Upper lobe of right lung (tissue), 1 donor: ENCODE measurements at places on chromosomes 5 and 9. TPM values are rescaled to one million over a fixed set of nuclear protein-coding genes. Genes with fewer than 3 reads are reported as not detected.

KCNMB1 gene
- total RNA-seq = 1.5 TPM

GRCh38 chr9:137255448-137256114 lies 454 bp downstream of the NELFB start:
- DNase-seq = peak; percentile 86

DNA sequence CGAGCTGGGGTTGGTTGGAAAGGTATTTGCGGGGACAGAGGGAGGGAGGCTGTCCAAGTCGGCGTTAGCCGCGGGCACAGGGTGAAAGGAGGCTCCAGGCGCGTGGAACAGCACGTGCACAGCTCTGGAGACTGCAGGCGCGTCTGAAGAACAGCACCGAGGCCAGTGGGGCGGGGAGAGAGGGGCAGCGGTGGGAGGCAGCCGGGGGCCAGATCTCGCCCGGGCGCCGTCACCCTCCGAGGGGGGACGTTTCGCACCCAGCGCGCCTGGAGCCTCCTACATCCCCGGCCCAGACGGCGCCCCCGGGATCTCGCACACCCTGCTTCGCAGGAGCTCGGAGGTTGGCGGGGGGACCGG lies 79.6 kb downstream of the NTNG2 start:
- no peak for DNase-seq

DNA sequence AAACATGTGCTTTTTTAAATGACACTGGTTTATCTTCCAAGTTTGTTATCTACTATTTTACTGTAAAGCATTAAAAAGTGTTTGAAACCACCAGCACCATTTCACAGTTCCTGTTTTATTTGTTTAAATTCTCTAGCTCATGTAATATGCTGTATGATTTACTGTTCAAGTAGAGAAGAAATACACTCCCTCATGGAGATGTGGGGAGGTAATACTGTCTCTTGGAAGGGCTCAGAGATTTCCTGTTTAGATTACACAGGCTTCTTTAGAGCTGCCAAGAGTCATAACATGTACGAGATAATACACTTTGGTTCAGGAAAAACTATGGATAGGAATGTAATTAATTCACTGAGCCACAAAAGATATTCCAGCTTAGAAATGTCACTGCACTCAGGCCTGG lies 135.0 kb upstream of the CCDC152 start:
- DNase-seq = no peak

- no peak for DNase-seq
These were observed 17.4 kb downstream of the CNTFR start for GRCh38 chr9:34572092-34572491.

GRCh38 chr5:78639791-78640190 lies 8.8 kb downstream of the LHFPL2 start:
- DNase-seq = no peak

F12 gene
- 0.69 TPM for total RNA-seq

OTP gene
- not detected for total RNA-seq

ARID3C gene
- total RNA-seq = not detected

DNA sequence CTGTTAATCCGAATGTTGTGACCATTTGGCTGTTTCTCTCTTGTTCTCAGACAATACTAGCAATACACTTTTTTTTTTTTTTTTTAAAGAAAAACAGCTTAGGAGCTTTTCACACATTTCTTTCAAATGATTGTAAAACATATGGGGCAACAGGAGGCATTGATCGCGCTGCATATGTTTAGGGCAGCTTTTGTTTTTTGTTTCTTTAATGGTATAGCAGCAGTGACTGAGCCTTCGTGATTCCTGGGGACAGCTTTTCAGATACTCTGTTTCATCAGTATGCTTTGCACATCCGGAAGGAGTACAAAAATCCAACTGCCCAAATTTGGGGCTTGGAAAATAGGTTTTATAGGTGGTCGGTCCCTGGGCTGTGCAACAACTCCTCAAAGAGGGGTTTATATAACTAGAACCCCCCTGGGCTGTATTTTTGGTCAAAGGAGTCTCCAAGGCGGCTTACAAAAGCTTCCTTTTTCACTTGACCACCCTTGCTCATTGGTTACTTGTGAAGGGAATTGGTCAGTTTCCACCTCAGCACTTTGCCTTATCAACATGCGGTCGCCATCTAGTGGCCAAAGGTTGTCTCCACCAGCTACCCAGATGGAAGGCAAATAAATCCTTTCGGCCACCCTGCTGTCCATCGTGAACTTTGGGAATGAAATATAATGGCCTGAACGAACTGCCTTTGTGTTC lies 91.8 kb downstream of the PDE6A start:
- peak; percentile 77 for DNase-seq

DNA sequence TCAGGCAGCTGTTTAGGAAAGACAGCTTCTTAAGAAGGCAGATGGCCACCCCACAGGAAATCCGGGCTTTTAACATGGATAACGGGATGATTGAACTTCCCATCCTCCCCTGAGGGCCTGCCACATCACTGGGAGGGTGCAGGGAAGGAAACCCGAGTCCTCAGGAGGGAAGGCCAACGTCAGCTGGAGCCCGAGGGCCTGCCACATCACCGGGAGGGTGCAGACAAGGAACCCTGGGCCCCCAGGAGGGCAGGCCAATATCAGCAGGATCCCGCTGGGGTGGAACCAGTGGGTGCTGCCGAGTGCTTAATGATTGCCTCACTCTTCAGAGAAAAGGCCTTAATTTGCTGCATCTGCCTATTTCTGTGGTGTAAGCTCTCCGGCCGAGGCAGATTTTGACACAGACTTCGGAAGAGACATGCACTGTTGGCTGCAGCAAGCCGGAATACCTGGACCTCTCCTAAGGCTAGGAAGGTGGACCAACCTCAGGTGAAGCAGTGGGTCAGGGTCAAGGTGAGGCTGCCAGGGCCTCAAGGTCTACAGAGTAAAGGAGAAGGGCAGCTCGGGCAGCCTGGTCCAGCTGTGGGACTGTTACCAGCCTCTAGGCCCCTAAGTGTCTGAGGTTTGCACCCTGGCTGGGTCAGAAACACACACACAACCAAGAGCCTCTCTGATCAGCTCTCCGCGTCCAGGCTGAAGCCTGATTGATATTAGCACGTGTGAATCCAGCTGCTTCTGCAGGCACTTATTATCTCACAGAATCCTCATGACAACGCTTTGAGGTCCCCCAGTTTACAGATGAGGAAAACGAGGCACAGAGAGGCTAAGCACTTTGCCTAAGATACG lies 14.8 kb upstream of the COL5A1 start:
- DNase-seq = peak; percentile 40

ADAMTS19 gene
- total RNA-seq = not detected
